ENCODE measurements at places on chromosomes 6 and 20. TPM values are rescaled to one million over a fixed set of nuclear protein-coding genes. Genes with fewer than 3 reads are reported as not detected.

GRCh38 chr20:49610691-49611538, 43.0 kb upstream of the PTGIS start:
- DNase-seq, result peak; percentile 69

DEFB132 gene
- total RNA-seq, result not detected

DNA sequence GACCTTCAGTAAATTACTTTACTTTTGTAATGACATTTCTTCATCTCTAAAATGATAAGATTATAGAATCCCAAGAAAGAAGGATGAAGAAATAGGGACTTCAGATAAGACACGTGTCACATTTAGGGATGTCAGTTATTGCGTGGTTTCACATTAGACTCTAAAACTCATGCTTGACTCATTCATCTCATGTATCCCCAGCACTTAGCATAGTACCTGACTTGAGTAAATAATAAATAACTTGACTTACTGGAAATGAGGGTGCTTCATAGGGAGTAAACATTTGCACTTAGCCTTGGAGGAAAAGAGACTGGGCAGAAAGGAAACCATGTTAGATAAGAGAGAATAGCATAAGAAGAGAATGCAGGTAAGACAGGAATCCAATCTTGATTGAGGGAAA, 37.2 kb downstream of the VTA1 start:
- DNase-seq, result no peak

DNA sequence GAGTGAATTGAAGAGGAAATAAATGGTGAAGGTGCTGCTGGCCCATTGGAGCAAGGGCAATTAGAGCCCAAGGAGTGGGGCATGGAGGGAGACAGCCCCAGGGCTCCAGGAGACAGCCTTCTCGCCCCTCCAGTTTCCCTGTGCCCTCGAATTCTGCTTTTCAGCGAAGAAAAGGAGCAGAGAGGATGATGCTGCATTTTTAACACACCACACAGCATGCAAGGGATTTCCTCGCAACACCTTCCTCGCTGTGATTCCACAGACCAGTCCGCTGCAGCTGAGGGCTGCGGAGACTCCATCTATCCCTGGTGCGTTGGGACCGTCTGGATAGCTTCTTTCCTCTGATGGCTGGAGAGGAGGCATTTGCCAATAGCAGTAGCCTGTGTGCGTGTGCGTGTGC, 41.7 kb downstream of the PTCHD4 start:
- no peak for DNase-seq

DNA sequence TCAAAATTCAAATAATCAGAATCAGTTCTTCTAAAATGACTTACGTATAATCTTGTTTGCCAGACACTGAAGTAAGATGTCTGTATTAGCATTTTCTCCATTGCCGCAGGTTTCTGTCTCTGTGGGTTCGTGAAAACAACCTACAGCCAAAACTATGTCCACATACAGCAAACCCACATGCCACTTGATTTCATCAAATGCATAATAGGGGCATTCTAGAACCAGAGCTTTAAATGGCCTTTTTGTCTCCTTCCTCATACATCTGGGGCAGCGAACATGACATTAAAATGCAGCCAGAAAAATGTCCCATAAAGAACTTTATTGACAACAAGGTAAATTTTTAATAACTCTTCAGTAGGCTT, 90.2 kb upstream of the QKI start:
- no peak for DNase-seq
